Stimulated activated CD8-positive, alpha-beta memory T cell treated with anti-CD3 and anti-CD28 coated beads, Interleukin-4, amount 100 ng/mL, for 1 hour (primary cell): ENCODE measurements at places on chromosomes 5 and 9.

DNA sequence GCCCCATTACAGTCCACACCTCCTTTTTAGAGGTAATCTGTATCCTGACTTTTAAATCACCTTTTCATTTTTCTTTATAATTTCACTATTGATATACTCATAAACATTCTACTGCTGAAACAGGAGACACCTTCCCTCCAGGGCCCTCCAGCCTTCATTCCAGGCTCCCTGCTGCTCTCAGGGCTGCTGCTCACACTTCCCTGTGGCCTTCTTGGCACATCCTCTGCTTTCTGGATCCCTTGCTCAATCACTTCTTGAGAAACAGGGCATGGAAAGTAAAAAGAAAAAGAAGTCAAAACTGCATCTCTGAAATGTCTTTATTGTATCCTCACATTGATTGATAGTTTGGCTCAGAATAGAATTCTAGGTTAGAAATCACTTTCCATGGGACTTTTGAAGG lies 19.3 kb upstream of the WNT8A start:
- DNase-seq, result no peak

- no peak for DNase-seq
Measured at GRCh38 chr5:1463326-1464095, 18.3 kb upstream of the SLC6A3 start.

- DNase-seq, result no peak
Measured at GRCh38 chr5:170536525-170536924, 32.7 kb downstream of the KCNIP1 start.

GRCh38 chr9:107562798-107563197 lies 73.2 kb upstream of the KLF4 start:
- DNase-seq, result no peak

- no peak for DNase-seq
Measured at GRCh38 chr9:2876320-2876719, 32.4 kb upstream of the PUM3 start.

DNA sequence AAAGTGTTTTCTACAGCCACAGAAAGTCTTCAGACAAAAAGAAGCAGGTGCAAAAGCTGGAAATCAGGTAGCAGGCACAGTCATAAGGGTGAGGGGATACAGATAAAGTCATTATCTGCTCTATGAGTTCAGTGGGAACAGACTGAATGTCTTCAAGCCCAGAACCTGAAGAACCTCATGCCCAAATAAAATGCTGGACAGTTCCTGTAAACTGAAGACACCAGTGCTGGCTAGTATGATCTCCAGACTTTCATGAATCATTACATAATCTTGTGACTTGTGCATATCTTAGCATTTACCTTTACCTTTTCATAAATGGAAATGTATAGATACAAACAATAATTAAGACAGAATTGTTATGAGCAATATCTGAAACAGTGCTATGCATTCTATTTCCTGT lies 728.7 kb downstream of the DNAH5 start:
- DNase-seq, result no peak

- no peak for DNase-seq
Measured at GRCh38 chr9:93120846-93121315, 13.2 kb downstream of the NINJ1 start.

- no peak for DNase-seq
Measured at GRCh38 chr5:172648755-172649154, 7.7 kb downstream of the NEURL1B start.

- no peak for DNase-seq
Measured at GRCh38 chr9:5321058-5321457, 16.5 kb upstream of the RLN2 start.

DNA sequence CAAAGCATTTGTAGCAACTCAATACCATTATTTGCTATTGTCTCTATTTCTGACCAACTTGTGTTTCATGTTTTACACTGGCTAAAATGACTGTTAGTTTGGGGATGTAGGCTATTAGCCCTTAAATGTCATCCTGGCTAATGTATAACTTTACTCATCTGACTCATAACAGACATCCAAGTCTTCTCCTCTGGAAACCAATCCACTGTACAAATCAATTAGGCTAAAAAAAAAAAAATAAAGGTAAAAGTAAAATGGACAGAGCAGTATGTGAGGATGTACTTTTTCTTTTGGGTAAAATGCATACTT lies 20.6 kb downstream of the MEGF9 start:
- DNase-seq, result no peak

DNA sequence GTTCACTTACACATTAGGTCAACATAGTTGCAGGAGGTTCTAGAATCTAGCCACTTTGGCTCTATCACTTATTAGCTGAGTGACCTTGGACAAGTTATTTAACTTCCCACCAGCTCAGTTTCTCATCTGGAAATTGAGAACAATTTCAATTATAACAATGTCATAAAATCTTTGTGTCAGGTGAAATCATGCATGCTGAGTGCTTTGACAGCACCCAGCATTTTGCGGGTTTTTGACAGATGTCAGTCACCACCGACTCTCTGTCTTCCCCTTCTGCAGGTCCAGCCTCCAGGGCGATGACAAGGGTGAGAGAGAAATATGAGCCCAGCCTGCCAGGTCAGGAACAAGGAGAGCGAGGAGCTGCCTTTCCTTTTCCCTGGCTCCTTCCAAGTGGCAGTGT lies 107.1 kb upstream of the TAS2R1 start:
- no peak for DNase-seq

- DNase-seq, result no peak
Measured at GRCh38 chr5:55021821-55022220, 2.2 kb upstream of the GZMK start.

GRCh38 chr5:172902497-172903472 lies 56.4 kb upstream of the RPL26L1 start:
- DNase-seq, result no peak

DNA sequence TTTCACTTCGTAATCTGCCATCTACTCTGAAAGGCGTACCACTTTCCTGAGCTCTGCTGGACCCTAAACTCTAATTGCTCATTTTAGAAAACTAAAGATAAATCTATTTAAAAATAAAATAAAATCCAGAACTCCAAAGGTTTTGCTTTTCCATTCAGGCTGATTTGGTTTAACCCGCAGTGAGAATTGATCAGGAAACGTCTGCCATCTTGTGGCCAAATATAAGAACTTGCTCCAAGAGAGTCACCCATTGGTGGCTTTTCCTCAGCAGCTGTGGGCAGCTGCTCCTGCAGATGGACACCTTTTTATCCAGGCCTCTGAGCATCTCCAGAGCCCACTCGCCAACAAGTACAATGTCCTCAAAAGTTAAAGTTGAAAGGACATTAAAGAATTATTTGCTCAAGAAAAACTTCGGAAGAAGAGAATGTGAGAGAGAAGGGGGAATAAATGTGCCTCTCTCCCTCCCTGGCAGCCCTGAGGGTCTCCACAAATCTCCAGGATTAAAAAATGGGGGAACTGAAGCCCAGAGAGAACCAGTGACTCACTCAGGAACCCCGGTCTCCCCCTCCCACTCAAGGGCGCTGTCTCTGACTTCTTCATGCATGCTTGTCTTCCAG lies 4.1 kb downstream of the SAXO1 start:
- DNase-seq, result no peak

DNA sequence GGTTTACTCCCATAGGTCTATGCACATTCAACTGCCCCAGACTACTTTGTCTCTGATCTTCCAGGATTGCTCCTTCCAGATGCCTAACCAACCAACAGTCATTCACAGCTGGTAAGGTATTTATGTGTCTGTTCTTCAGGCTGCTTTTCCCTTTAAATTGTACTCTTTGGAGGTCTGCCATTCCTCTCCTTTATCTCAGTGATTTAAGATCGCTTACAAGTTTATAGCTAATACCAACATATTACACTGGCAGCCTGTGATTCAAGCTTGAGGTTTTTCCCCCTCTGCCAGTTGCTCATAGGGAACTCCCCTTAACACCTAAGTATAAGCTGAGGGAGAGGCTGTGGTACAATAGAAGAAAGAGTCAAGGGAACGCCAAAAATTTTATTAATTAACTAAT lies 711.7 kb upstream of the EDIL3 start:
- DNase-seq, result no peak

- DNase-seq, result no peak
Measured at GRCh38 chr9:94952565-94953373, 226.3 kb downstream of the AOPEP start.

GRCh38 chr9:78422309-78422708 lies 125.4 kb downstream of the PSAT1 start:
- DNase-seq, result no peak

GRCh38 chr9:38127271-38127839 lies 58.3 kb upstream of the SHB start:
- DNase-seq, result no peak

DNA sequence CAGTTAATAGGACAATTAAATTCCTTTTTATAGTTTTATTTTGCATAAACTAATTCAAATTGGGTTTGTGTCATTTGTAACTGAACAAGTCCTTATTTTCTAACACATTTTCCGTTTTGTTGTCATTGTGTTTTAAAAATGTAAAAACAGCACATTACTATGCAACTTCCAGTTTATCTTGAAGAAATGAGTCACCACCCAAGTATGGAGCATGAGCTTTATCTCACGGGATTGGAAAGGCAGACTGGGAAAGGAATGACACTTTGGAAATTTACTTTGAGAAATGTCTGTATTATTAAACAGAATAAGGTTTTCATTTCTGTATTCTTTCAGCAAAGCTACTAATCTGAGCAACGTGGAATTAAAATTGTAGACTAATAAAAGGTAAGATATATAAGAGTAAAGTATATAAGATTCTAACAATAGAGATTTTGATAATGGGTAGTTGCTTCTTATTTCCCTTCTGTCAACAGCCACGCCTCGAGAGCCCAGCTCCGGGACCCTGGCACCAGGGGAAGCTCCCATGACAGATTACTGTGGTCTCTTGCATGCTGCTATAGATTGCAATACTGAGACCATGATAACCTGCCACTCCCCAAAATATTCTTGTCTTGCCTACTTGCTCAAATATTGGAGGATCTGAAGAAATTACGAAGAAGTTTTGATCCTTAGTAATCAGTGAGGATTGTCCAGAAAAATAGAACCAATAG lies 433.1 kb downstream of the CHSY3 start:
- DNase-seq, result no peak

DNA sequence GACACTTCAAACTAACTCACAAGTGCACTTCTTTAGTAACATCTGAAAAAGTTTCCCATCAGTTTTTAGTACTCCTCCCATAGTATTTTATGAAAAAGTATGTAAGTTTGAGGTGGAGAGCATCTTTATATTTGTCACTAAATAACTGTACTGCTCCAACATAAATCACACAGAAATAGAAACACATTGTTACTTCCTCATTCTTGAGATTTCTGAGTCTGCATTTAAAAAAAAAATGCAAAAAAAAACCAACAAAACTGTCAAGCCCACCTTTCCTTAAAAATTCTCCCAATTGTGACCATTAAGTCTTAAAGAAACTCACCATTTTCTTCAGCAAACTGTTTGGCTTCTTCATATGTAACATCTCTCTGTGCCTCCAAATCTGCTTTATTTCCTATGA lies 18.7 kb downstream of the RAB14 start:
- no peak for DNase-seq
